ENCODE measurements at places on chromosomes 7 and 10.

DNA sequence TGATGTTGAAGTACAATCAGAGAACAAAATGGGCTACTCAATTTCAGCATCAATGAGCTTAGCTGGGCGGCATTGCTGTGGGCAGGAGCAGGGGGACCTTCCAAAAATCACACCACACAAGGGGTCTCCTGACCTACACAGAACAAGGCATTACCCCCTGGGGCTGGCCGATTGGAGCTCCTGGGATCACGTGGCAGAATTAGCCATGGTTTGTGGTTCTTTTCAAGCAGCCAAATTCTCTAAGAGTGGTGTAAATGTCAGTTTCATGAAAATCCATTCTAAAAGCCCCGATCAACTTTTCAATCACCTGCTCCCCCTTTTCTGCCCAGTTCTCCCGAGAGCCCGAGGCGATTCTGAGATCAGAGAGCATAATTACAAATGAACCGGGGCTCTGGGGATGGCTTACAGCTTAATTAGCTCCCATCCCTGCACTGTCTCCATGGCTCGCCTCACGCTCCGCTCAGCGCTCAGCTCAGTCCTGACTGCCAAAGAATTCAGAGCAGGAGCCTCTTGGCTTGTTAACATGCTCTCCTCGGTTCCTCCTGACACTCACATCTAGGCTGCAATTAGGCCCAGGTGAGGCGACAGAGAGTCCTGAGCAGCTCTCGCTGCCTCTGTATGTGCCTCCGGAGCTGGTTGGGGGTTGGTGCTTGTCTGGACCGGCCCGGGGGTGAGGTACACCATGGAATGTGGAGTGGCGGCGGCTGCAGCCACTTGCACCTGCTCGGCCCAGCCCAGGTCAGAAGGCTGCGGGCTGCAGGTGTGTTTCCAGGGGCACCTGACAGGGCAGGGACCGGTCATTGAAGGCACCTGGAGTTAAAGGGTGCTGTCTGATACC is 111.8 kb downstream of the WDR11 start:
- DNase-seq, result no peak

- DNase-seq, result no peak
Observed at GRCh38 chr7:78148166-78148894, 349.8 kb downstream of the PHTF2 start.

DNA sequence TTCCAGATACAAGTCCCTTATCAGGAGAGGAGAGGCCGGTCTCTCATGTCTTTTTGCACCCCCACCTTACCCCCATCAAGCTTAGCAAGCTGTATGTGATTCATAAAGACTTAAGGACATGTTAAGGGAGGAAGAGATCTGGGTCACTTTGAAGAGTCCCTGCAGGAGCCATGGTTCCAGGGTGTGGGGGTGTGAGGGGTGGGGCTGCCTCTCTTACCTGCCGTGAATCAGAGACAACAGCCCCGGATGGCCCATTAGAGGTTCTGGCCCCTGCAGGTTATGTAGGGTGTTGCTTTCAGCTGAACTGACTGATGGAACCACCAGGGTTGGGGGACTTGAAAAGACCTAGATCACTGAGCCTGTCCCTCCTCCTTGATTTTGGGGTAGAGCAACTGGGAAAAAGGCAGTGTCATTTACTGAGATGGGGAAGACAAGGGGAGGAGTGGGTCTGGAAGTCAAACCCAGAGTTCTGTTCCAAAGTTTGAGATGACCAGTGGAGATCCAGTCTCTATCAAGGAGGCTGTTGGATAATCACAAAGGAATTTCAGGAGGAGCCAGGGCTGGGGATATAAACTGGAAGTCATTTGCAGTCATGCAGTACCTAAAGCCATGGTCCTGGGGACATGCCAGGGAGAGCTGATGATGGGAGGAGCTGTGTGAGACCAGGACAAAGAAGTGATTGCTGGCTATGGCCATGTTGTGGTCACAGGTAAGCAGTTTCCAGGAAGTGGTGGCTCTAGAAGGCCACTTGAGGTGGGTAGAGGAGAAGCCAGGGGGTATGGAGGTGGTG is 23.1 kb downstream of the ADAMTS14 start:
- DNase-seq, result no peak

DNA sequence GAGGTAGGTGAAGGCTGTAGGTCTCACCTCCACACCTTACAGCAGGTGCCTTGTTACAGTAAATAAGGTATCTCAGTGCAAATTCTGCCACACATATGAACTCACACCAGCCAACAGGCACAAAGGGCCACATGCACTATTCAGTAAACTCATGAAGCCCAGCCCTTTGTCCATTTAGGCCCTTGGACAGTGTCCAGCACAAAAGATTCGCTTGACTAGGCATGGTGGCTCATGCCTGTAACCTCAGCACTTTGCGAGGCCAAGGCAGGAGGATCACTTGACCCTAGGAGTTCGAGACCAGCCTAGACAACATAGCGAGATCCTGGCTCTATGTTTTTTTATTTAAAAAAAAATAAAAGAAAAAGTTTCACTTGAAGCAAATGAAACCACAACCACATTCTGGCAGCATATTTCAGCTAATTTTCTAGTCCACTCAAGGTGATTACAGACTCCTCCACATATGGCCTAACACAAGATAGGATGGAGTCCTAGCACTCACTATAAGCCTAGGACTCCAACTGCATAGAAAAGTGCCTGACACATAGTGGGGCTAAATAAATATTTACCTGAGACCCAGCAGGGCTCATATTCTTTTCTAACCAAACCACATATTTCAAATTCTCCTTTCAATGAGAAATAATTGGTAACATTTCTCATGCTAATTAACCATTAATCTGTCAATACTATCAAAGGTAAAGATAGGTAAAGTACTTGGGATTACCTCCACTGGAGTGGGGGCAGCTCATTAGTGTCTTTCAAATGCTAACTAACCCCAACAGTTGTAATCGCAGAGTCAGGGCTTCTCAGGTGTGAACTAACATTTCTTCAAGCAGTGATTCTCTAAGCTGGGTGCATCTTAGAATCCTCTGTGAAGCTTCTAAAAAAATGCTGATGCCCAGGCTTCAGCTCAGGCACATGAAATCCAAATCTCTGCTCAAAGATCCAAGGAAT is 4.5 kb upstream of the ANKRD1 start:
- no peak for DNase-seq

- no peak for DNase-seq
Observed at GRCh38 chr10:63297941-63298340, 164.8 kb downstream of the NRBF2 start.

- DNase-seq, result no peak
Observed at GRCh38 chr10:34114914-34115313, 700.2 kb downstream of the PARD3 start.
